ENCODE measurements at places on chromosomes 3 and 15. TPM values are rescaled to one million over a fixed set of nuclear protein-coding genes. Genes with fewer than 3 reads are reported as not detected.

FGF12 gene
- total RNA-seq, result not detected

MYO5C gene
- 1.0 TPM for total RNA-seq

STAB1 gene
- total RNA-seq, result 0.12 TPM

GPX1 gene
- total RNA-seq, result 120 TPM

SLC22A13 gene
- total RNA-seq, result 0.78 TPM

SLC12A8 gene
- total RNA-seq, result 0.15 TPM

PLSCR2 gene
- 1.1 TPM for total RNA-seq

TIMMDC1 gene
- total RNA-seq, result 63.3 TPM

GBE1 gene
- total RNA-seq, result 22.7 TPM

TEX55 gene
- total RNA-seq, result not detected

MYEF2 gene
- 26.7 TPM for total RNA-seq

B3GNT5 gene
- total RNA-seq, result 2.0 TPM

SNRK gene
- total RNA-seq, result 74.4 TPM

CCR9 gene
- not detected for total RNA-seq

EOMES gene
- 18.6 TPM for total RNA-seq

DPPA2 gene
- not detected for total RNA-seq

NOX5 gene
- 0.02 TPM for total RNA-seq

MESP2 gene
- not detected for total RNA-seq

CACNA2D3 gene
- total RNA-seq, result not detected

LDHAL6B gene
- not detected for total RNA-seq

SQOR gene
- total RNA-seq, result 124 TPM

GOLGA8J gene
- not detected for total RNA-seq

SLC27A2 gene
- total RNA-seq, result 45.3 TPM

DAZL gene
- total RNA-seq, result not detected

BTBD1 gene
- 58.4 TPM for total RNA-seq

ZPLD1 gene
- total RNA-seq, result not detected

LRRC49 gene
- total RNA-seq, result not detected

DYNC1LI1 gene
- 29.0 TPM for total RNA-seq

B3GALNT1 gene
- 5.4 TPM for total RNA-seq

HCN4 gene
- not detected for total RNA-seq

CMC1 gene
- 19.1 TPM for total RNA-seq

CPNE9 gene
- total RNA-seq, result 0.59 TPM

ARPIN gene
- total RNA-seq, result not detected

PPM1L gene
- total RNA-seq, result 6.3 TPM

AMOTL2 gene
- total RNA-seq, result not detected

RLBP1 gene
- not detected for total RNA-seq

SAMMSON gene
- total RNA-seq, result not detected

C3orf80 gene
- 0.17 TPM for total RNA-seq

PP2D1 gene
- not detected for total RNA-seq

GOLGA6D gene
- total RNA-seq, result not detected

ADCY5 gene
- total RNA-seq, result not detected

IL20RB gene
- 2.0 TPM for total RNA-seq

ARGFX gene
- total RNA-seq, result not detected

RBMS3 gene
- total RNA-seq, result 4.2 TPM

Measured in T-helper 1 cell treated with Interleukin-12 subunit alpha and Interleukin-12 subunit beta and Interleukin-4 antibody, amounts not matched to agents 30 ng/mL and 1 ng/mL, for 36 hours (primary cell).